KG1 (cell line): ENCODE measurements at places on chromosomes 11 and 22.
A peak's percentile ranks its signal among the peaks of the same experiment; 100 is the strongest.

- DNase-seq = no peak
Observed at GRCh38 chr22:42670046-42670445, 20.9 kb upstream of the CYB5R3 start.

DNA sequence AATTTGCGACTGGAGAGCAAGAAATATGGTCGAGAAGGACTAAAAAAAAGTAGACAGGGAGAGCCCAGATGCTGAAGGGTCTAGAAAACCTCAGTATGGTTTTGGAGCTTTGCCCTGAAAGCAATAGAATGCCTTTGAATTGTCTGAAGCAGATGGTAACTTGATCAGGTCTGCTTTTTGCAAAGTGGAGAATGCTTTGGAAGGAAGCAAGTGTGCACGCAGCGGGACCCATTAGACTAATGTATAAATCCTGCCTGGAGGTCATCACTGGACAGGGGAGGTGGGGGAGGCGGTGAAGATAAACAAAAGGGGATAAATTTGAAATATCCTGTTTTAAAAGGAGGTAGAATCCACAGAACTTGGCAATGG is 757 bp upstream of the HINFP start:
- DNase-seq = no peak

DNA sequence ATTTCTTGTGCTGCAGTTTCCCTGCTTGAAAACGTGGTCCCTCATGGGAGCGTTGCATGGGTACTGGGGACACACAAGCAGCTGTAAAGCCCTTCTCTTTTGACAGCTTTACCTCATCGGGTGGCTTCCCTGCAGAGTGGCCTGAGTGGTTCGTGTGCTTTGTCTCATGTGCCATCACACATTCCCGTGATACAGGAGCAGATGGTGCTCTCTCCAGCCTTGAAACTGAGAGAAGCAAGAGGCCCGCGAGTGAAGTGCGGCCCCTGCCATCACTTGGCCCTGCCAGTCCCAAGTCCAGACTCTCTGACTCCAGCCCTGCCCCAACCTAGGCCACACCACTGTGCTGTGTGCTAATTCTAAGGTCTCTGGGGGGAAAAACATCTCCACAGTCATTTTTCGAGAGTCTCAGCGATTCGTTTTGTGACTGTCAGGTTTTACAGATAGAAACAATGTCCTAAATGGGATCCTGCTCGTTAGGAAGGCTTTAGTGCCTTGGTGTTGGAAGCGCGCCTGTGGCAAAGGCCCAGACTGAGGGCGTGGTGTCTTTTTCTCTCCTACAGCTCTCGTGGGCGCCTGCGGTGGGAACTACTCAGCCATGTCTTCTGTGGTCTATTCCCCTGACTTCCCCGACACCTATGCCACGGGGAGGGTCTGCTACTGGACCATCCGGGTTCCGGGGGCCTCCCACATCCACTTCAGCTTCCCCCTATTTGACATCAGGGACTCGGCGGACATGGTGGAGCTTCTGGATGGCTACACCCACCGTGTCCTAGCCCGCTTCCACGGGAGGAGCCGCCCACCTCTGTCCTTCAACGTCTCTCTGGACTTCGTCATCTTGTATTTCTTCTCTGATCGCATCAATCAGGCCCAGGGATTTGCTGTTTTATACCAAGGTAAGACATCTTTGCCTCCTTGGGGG is 64.2 kb downstream of the KREMEN1 start:
- DNase-seq = no peak

DNA sequence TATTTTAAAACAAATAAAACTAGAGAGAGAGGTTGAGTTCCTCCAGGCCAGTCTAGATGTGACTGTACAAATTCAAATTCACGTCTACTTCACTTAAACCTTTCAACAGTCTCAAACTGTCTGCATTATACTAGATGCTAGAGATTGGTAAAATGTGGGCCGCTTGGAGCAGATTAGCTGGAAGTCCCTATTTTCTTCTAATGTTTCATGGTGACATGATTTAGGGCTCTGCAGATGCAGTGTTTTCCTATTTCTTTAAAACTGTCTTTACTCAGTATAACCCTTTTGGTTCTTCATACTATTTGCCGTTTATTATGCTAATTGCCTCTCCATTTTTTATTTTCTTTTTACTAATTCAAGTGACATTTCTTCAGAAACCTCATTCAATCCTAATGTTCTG is 20.4 kb downstream of the OR51E1 start:
- DNase-seq = no peak

GRCh38 chr22:50622723-50623327 is 5.1 kb downstream of the ARSA start:
- DNase-seq = no peak

- no peak for DNase-seq
Observed at GRCh38 chr22:45883811-45884170, 93.2 kb downstream of the WNT7B start.

DNA sequence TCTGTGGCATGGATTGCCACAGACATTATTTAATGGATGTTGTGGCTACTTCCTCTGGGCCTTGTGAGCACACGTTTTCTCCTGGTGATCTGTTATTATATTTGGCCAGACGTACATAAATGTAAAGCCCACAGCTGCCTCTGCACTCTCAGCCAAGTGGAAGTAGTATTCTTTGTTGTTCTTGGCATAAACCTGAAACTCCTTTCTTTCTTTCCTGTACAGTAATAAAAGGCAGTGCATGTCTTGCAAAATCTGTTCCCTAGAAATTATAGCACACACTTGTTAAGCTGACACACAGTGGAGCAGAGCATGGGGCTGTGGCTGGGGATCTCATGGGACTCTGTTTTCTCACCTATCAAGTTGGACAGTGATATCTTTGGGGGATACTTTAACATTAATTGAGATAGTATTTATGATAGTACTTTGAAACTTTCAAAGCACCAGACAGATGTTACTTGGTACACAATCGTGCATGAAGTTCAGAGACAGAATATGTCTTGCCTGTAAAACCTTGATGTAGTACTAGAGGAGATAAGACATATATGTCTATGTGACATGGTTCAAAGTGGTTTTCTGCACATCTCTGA is 20.9 kb downstream of the PANX1 start:
- no peak for DNase-seq

DNA sequence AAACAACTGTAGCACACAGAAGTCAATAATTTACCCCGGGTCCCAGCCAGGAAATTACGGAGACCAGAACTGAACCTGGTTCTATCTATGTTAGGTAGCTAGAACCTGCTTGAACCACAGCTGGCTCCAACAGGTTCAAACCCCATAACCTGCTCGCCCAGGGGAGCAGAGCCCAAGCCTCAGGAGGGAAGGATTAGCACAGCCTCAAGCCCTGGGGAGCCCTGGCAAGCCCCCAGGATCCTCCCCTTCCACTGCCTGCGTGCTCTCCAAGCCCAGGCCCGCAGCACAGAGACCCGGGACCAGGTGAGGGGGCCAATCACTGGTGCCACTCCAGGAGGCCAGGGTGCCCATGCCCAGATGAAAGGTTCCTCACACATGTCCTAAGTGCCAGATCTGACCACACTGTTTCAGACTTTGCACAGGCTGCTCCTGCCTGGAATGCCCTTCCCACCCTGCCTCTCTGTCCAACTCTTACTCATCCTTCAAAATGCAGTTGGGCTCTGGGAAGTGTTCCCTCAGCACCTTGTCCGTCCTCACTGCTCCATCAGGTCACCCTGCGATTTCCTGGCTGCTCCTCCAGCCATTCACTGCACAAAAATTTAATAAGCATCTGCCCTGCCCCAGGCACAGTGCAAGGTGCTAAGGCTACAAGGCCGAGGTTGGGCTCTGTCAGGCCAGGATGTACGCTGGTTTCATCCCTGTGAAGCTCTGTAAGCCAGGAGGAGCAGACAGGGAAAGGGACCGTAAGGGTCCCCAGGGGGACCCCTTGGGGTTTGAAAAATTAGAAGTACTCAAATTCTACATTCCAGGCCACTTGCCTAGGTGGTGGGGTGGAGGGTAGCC is 32.2 kb downstream of the ARRB1 start:
- no peak for DNase-seq

- DNase-seq = no peak
Observed at GRCh38 chr11:123665306-123665705, 10.9 kb upstream of the SCN3B start.

DNA sequence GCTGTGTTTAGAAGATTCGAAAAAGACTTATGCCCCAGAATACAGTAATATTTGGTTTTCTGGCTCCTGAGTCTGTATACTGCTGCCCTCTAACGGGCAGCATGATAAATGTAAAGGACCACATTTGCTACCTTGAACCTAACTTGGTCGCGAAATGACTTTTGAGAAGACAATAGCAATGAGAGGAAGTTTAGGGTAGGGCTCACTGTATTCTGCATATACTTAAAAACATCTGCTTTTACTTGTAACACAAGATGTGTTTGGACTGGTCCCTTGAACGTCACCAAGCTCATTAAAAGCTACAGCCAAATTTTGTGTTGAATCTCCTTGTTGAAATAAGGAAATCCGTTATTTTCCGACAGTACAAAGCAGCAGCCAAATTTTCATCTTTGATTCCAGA is 309.1 kb downstream of the SWAP70 start:
- DNase-seq = peak; percentile 25

DNA sequence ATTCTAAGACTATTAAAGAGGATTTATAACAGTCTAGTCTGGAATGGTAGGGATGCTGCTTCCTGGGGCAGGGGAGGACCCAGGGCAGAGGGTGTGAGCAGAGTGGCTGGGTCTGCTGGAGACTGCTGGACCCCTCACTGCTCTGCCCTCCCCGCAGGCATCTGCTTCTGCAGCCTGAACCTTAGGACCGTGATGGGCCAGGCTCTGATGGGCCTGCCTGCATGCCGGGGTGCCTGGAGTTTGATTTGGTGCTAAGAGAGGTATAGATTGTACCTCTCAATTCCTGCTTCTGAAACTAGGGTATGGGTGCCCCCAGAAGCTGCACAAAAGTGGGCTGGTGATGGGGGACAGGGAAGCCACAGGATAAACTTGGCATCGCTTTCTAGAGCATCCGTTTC is 54.9 kb downstream of the CD82 start:
- DNase-seq = no peak

GRCh38 chr11:91312541-91312940 is 912.1 kb upstream of the FAT3 start:
- no peak for DNase-seq

- no peak for DNase-seq
Observed at GRCh38 chr11:130913268-130913667, 3.0 kb downstream of the SNX19 start.

DNA sequence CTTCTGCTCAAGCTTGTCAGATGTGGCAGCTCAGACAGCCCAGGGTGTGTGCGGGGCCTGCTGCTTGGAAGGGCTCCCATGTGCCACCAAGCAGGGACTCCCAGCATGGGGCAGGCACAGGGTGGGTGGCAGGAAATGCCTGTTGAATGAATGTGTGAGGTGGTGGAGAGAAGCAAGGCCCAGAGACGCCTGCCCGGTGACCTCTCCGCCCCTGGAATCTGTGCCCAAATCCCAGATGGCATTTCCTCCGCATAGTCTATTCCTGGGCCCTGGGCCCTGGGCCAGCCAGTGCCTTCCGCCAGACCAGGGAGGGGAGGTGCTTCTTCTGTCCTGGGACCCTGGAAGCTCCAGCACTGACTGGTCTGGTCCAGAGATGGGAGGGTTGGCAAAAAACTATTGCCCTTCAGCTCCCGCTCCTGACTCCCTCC is 3.7 kb downstream of the CST6 start:
- DNase-seq = no peak

- no peak for DNase-seq
Observed at GRCh38 chr11:126701520-126701897, 299.1 kb downstream of the KIRREL3 start.

DNA sequence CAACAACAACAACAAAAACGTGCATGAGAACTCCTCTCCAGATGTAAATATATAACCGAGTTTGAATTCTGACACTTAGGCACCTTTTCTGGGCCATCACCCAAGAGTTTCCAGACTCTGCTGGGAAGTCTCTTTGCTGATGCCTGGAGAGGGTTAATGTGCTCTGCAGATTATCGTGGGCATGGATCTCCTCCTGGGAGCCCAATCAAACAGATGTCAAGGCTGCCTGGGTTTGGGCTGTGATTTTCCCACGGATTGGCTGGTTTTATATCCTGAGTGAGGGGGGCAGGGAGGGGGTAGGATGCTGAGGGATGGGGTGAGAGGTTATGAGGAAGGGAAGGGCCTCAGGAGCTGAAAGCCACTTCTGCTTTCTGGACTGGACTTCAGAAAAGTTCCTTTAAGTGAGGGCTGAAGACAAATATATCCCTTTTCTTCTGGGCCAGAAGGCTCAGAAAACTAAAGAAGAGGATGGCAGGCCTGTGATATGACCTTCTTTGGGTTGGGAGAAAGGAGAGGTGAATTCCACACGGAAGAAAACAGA is 4.2 kb downstream of the ELF5 start:
- no peak for DNase-seq

GRCh38 chr22:24409707-24410106 is 17.7 kb upstream of the ADORA2A start:
- DNase-seq = no peak

GRCh38 chr11:65242389-65242788 is 19.4 kb upstream of the POLA2 start:
- no peak for DNase-seq

- no peak for DNase-seq
Observed at GRCh38 chr11:1866776-1867175, 13.9 kb downstream of the LSP1 start.

DNA sequence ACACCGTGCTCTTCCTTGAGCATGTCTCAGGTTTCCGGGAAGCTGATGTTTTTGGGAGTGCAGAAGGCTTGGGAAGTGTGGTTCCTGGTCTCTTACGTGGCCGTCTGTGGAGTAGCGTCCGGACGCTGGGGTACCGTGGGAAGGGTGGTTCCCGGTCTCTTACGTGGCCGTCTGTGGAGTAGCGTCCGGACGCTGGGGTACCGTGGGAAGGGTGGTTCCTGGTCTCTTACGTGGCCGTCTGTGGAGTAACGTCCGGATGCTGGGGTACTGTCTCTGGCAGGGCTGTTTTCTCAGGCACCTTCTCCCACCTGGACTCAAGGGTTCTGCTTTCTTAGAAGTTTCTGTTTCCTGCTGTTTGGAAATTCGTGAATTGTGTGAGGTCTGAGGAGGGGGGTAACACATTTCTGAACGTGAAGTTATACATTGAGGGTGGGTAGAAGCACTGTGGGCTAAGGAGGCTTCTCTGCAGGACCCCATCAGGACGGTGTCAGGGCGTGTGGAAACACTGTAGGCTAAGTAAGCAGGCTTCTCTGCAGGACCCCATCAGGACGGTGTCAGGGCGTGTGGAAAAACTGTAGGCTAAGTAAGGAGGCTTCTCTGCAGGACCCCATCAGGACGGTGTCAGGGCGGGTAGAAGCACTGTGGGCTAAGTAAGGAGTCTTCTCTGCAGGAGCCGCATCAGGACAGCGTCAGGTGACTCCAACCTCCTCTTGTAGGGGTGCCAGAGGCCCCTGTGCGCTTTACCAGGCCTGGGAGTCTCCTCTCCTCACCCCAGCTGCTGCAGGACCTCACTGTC is 5.3 kb upstream of the IFITM3 start:
- no peak for DNase-seq

GRCh38 chr11:74686792-74687191 is 44.4 kb downstream of the CHRDL2 start:
- DNase-seq = no peak

- no peak for DNase-seq
Observed at GRCh38 chr11:11661326-11662040, 39.7 kb upstream of the GALNT18 start.
